ENCODE measurements at places on chromosomes 2 and 18.

DNA sequence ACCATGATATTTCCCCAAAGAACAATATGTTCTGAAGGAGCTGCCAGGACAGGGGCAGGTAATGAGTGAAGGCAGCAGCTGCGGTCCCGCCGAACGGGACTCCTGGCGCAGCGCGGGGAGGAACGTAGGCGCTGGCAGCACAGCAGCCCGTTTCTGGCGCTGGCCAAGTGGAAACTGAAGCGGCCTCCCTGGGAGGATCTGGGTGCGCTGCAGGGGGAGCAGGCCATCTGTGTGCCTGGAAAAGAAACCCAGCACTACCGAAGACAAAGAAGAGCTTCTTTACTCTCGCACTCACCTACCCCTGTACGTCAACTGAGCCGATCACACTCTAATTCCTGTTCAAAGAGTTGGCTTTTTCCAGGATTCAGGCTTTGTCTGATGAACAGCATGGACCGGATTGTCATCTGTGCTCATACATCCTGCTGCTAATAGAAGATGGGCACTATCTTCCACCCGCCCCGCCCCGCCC, 11.8 kb downstream of the G6PC2 start:
- DNase-seq: no peak

DNA sequence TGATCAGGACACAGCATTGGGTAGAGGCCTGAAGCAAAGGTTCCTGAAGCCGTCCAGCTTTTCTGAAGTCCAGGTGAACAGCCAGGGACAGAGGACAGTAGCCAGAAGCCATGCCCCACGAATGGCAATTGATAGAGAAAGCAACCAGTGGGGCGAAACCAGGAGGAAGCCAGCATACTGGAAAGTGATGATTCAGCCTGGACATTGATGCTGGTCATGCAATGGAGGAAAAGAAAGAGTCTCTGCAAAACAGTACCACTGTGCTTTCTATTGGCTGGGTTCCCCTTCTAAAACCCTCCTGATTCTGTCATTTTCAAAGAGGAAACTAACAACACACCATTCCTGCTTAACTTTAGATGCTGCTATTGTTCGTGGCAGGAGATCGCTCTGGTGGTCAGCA, 221.4 kb upstream of the EPAS1 start:
- DNase-seq: no peak

DNA sequence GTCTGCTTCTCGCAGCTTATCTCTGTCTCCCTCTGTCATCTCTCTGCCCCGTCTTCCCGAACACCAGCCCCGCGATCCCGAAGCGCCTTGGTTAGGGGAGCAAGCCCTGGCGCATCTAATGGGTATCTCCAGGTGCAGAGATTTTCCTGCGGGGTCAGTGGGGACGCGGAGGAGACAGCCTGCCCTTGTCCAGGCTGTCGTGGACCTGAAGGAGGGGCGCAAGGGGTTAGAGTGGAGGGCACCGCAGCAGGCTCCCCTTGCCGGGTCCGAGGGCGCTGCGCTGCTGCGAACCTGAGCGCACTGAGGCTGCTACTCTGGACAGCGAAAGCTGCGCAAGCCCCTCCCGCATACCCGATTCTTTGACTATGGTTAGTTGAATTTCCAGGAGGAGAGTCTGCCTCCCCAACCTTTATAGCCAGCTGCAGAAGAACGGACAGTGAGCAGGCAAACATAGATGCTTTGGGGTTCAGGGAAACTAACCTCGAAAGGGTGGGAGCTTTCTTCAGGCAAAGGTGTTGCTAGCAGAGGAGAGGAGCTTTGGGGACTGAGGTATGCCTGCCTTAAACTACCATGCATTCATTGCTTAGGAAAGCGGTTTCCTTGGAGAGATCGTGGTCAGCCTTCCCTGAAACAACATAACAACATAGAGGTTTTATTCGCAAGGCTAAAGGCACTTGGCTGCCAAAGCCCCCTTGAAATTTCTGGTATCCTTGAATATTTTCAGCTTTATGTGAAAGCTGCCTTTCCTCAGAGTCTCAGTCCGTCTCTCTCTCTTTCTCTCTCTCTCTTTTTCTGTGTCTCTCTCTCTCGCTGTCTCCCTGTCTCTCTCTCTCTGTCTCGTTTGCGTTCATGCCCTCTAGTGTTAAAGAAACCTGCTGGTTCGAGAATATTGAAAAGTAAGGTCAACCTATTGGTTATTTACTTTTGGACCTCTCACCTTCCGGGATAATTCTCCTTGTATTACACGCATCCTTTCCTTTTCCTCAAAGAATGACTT, 1.6 kb downstream of the GALNT13 start:
- no peak for DNase-seq

DNA sequence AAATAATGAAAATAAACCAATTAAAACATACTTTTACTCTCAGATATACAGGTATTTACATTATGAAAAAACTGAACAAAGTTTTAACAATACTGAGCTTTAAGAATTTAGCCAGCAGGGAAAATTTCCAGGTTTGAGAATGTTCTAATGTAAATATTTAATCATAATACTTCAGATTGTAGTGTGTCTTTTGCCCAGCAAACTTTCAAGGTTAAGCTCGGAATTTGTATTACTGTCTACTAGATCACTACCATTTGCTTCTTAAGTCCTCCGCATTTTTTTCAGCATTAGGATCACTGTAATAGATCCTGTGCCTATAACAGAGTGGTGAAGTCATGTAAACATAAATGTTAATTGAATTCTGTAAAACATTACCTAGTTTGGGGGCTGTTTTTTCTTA, 52.7 kb downstream of the CFAP210 start:
- DNase-seq: no peak

- no peak for DNase-seq
These were observed 15.8 kb downstream of the HS1BP3 start for GRCh38 chr2:20635113-20635510.

- no peak for DNase-seq
These were observed 196.1 kb downstream of the ANKRD30B start for GRCh38 chr18:14943967-14944636.

DNA sequence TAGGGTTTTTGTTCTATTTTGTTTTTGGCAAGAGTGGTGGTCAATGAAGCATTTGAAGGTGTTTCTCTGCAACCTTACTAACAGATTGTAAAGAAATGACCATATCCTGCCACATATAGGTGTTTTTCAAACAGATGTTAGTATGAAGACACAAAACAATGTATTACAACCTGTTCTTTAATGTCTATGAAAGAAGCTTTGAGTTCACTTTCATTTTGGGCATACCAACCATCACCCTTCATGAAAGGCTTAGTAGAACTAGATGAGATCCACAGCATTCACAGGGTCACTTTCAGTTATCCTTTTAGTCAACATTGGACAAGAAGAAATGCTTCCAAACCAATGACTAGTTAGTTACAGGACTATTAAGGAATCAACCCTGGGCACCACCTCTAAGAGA, 95.1 kb downstream of the EHBP1 start:
- no peak for DNase-seq

Data from activated CD4-positive, alpha-beta T cell treated with anti-CD3 and anti-CD28 coated beads, Interleukin-2, amount 10 ng/mL, durations not matched to agents 7 days and 5 days (primary cell).